PC-9 (cell line): ENCODE measurements at places on chromosomes 5 and 9. TPM values are rescaled to one million over a fixed set of nuclear protein-coding genes. Genes with fewer than 3 reads are reported as not detected.
A peak's percentile ranks its signal among the peaks of the same experiment; 100 is the strongest.

DNA sequence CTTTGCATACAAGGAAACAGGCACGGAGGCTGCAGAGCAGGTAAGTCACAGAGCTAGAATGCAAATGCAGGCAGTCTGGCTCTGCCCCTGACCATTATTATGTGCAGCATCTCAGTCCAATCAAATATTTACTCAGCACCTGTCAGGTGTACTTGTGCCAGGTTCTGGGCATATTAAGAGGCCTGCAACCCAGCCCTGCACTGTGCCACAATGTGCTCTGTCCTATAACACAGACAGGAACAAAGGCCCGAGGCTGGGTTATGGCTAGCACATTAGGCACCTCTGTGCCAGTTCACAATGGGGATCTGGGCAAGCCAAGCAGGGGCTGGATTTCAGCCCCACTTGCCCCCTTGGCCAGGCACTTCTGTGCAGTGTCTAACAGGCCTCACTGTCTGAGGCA is 14.0 kb downstream of the ARL15 start:
- no peaks in the 10 kb centered on the region for H3K27me3 ChIP-seq
- DNase-seq = no peak
- no peaks in the 10 kb centered on the region for H3K4me1 ChIP-seq
- H3K4me3 ChIP-seq = no peak overlapping the region
- H3K27ac ChIP-seq = no peak overlapping the region

DNA sequence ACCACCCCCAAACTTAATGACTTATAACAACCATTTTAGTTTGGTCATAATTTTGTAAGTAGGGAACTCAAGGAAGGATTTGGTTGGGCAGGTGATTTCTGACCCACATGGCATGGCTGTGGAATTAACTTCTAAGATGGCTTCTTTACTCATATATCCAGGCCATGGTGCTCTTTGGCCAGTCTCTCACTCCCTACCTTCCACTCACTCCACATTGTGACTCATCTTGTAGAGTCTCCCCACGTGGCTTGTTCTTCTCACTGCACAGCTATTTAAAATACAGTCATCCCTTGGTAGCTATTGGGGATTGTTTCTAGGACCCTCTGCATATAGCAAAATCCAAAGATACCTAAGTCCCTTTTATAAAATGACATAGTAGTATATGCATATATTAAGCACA is 76.6 kb upstream of the MAST4 start:
- no peaks in the 10 kb centered on the region for H3K36me3 ChIP-seq
- no peak overlapping the region for H3K27ac ChIP-seq
- H3K27me3 ChIP-seq = no peaks in the 10 kb centered on the region
- no peaks in the 10 kb centered on the region for H3K4me1 ChIP-seq
- no peak overlapping the region for H3K4me3 ChIP-seq

DNA sequence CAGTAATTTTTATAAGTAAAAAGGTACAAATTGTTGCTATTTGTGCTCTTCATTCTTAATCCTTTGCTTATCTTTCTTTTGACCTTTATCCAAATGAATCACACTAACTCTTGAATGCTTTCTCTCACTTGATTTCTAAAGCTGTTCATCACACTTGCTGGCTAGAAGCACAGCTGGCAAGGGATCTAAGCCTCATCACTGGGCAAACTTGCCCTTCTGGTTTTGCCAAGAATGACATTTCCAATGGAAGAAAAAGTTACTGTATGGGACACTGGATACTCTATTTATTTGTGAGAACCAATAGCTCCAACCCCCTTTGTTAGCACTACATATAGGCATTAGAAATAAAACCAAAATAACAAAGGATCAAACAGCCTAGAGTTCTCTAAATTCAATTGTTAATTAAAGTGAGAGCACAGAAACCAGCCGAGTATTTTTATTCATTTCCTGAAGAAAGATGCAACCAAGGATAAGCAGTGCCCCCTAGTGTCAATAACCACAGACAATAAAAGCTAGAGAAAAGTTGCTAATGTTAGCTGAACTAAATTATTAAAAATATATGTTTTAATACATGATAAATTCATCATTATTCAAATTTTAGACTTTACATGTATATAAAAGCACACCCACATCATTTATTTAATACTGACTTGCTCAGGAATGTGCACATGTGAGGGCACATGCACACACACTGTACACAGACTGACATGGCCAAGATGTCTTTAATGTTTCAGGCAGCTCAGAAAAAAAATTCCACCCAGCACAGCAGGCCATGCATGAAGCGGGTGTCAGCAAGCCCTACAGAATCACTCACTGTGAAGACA is 59.8 kb upstream of the POU5F2 start:
- H3K27ac ChIP-seq = peak overlapping the region; percentile 61
- DNase-seq = peak; percentile 90
- H3K4me1 ChIP-seq = peaks cover 18% of the 10 kb centered on the region
- no peaks in the 10 kb centered on the region for H3K27me3 ChIP-seq
- no peaks in the 10 kb centered on the region for H3K36me3 ChIP-seq

GRCh38 chr5:16413166-16413860 is 52.3 kb downstream of the ZNF622 start:
- no peaks in the 10 kb centered on the region for H3K36me3 ChIP-seq
- H3K27me3 ChIP-seq = peaks cover 17% of the 10 kb centered on the region
- DNase-seq = no peak
- H3K4me3 ChIP-seq = no peak overlapping the region
- no peaks in the 10 kb centered on the region for H3K4me1 ChIP-seq

DNA sequence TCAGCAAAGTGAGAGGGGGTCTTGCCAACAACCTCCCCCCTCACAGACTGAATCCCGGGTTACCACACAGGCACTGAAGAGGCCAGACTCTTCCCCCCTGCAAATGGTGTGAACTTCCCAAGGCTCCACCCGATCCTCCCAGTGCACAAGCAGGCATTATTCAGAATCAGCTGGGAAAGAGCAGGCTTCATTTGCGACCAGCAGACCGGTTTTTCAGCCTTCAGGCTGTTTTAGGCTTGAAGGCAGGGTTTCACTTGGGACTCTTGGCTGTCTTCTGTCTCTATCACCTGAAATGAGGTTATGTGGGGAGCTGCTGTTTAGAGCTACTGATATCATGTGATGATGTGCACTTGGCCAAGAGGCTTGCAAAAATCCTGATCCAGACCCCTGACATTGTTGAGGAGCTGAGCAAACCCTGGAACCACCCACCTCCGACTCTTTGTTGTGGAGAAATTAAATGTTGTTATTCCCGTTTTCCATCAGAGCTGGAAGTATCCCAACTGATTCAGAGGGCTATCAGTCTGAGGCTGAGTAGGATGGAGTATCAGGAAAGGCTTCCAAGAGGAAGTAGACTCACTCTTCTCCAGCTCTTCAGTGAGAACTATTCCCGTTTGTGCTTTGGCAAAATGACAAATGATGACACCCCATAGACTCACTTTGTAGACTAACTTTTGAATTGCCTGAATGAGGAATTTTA is 63.3 kb upstream of the ZFR start:
- no peaks in the 10 kb centered on the region for H3K36me3 ChIP-seq
- H3K4me3 ChIP-seq = no peak overlapping the region
- H3K27me3 ChIP-seq = peaks cover 75% of the 10 kb centered on the region
- no peak overlapping the region for H3K27ac ChIP-seq
- no peaks in the 10 kb centered on the region for H3K4me1 ChIP-seq

GRCh38 chr5:158375531-158375930 is 516.6 kb upstream of the CLINT1 start:
- no peaks in the 10 kb centered on the region for H3K36me3 ChIP-seq
- H3K27me3 ChIP-seq = no peaks in the 10 kb centered on the region

GRCh38 chr5:55668356-55668755 is 43.8 kb downstream of the SLC38A9 start:
- H3K4me1 ChIP-seq = peaks cover 16% of the 10 kb centered on the region
- H3K4me3 ChIP-seq = no peak overlapping the region
- DNase-seq = peak; percentile 89
- H3K27me3 ChIP-seq = no peaks in the 10 kb centered on the region

- H3K4me1 ChIP-seq = no peaks in the 10 kb centered on the region
- no peaks in the 10 kb centered on the region for H3K36me3 ChIP-seq
- no peak overlapping the region for H3K27ac ChIP-seq
- DNase-seq = no peak
- H3K27me3 ChIP-seq = peaks cover 10% of the 10 kb centered on the region; the same call in 1 of the 2 replicates
Observed at GRCh38 chr5:170315154-170315553, 17.6 kb upstream of the LCP2 start.

GRCh38 chr9:92711844-92712243 is 41.9 kb upstream of the IPPK start:
- peaks cover 6% of the 10 kb centered on the region; the same call in 1 of the 2 replicates for H3K36me3 ChIP-seq
- no peak overlapping the region for H3K4me3 ChIP-seq
- no peaks in the 10 kb centered on the region for H3K27me3 ChIP-seq
- DNase-seq = no peak

DNA sequence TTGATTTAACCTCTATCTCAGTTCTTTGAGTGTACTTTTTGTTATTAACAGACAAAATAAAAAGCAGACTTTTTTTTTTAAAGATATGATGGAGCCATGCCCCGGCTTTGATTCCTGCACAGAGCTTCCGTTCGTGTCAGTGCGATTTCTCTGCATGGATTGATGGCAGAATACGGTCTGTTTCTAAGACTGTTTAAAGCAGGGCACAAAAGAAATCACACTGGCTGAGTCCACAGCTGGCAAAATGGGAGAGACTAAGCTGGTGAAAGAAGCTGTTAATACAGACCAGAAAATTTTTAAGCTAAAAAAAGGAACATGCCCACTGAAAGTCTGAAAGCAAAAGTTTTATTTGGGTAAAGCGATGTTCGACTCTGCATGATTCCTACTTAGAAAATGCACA is 501.4 kb upstream of the WWC1 start:
- no peak overlapping the region for H3K27ac ChIP-seq
- no peaks in the 10 kb centered on the region for H3K36me3 ChIP-seq
- no peak for DNase-seq
- no peak overlapping the region for H3K4me3 ChIP-seq
- no peaks in the 10 kb centered on the region for H3K4me1 ChIP-seq

- no peaks in the 10 kb centered on the region for H3K36me3 ChIP-seq
- no peak overlapping the region for H3K4me3 ChIP-seq
- no peaks in the 10 kb centered on the region for H3K27me3 ChIP-seq
- no peak overlapping the region for H3K27ac ChIP-seq
- no peak for DNase-seq
Observed at GRCh38 chr9:82791692-82792091, 271.2 kb downstream of the RASEF start.

DNA sequence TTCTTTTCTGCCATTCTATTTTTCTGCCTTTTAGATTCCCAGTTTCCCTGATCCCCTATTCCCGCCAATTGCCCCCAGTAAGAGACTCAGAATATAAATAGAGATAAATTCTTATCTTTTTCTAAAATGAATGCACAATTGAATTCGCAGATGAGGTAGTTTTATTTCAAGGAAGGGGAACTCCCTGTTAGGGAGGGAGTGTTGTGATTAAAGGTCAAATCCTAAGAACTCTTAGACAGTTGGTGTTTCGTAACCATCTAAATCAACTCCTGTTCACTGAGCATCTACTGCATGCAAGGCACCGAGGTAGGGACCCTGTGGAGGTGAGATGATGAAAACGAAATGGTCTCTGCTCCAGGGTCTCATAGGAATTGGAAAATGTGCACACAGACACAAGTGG is 7.7 kb upstream of the MAP3K1 start:
- H3K27ac ChIP-seq = no peak overlapping the region
- no peak overlapping the region for H3K4me3 ChIP-seq
- no peaks in the 10 kb centered on the region for H3K27me3 ChIP-seq
- 0 out of 2 replicates have a peak, but pooled peaks cover 10% of the 10 kb centered on the region for H3K4me1 ChIP-seq
- H3K36me3 ChIP-seq = no peaks in the 10 kb centered on the region

DNA sequence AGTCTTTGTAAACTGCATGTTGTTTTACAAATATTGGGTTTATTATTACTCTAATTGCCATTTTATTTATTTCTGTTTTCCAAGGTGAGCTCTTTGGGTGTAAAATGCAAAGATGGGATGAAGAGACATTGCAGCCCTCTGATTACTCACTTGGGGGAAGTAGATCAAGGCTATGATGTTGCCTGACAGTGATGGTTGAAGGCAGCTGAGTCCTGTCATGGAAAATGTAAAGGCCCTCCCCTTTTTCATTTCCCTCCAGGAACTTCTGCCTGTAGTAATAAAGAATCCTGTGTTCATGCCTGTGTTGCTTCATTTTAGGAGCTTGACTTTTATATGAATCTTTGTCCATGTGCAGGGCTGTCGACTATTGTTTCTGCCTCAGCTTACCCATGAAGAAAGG is 605.4 kb upstream of the CLINT1 start:
- H3K4me1 ChIP-seq = no peaks in the 10 kb centered on the region
- H3K36me3 ChIP-seq = no peaks in the 10 kb centered on the region
- H3K27ac ChIP-seq = no peak overlapping the region
- no peak for DNase-seq

GRCh38 chr9:128280084-128280622 is 4.1 kb downstream of the SWI5 start:
- DNase-seq = no peak
- peaks cover 7% of the 10 kb centered on the region; the same call in 1 of the 2 replicates for H3K4me1 ChIP-seq
- no peak overlapping the region for H3K4me3 ChIP-seq

DNA sequence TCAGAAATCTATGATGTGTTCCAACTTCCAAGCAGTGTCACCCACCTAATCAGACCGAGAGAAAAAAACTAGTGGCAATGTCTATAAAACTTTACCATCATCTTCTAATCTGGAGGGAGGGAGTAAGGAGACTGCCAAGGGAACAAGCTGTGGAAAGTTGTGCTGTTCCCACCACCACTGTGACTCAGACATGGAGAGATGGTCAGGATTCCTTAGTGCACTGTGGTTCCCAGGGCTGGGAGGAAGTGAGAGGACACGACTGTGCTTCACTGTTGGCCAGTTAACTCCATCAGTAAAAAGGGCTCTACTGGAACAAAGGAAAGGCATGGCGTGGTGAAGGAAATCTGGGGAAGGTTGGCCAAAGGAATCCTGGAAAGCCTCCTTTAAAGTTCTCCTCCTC is 18.8 kb downstream of the TICAM2 start:
- no peak overlapping the region for H3K27ac ChIP-seq
- DNase-seq = no peak
- peaks cover 15% of the 10 kb centered on the region; the same call in 1 of the 2 replicates for H3K4me1 ChIP-seq

- no peak overlapping the region for H3K4me3 ChIP-seq
- H3K27me3 ChIP-seq = peaks cover 95% of the 10 kb centered on the region
- H3K4me1 ChIP-seq = no peaks in the 10 kb centered on the region
- no peak for DNase-seq
- H3K36me3 ChIP-seq = no peaks in the 10 kb centered on the region
Observed at GRCh38 chr9:132150256-132150655, 11.6 kb upstream of the NTNG2 start.

DNA sequence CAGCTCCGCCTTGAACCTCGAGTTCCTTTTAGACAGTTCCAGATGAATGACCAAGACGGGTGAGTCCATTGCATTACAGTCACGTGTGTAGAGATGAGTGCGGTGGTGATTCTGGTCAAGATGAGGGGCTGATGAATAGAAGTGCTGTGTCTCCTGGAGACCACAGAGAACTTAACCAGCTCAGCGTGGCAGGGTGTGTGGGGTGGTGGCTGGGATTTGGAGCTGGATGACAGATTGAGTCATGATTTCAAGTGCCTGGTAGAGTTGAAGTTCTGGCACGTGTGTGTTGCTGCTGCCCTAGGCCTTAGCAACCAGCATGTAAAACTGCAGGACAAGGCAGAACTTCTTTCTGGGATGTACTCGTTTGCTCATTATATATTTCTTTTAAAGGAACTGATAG is 53.3 kb downstream of the PRRC2B start:
- H3K4me3 ChIP-seq = no peak overlapping the region
- peaks cover 52% of the 10 kb centered on the region for H3K36me3 ChIP-seq
- H3K27me3 ChIP-seq = no peaks in the 10 kb centered on the region
- no peak overlapping the region for H3K27ac ChIP-seq

- H3K27ac ChIP-seq = no peak overlapping the region
- peak overlapping the region; percentile 45; the same call in 1 of the 2 replicates for H3K4me3 ChIP-seq
- peaks cover 12% of the 10 kb centered on the region; the same call in 1 of the 2 replicates for H3K4me1 ChIP-seq
- no peaks in the 10 kb centered on the region for H3K36me3 ChIP-seq
Observed at GRCh38 chr9:95515272-95516113, 1.3 kb downstream of the PTCH1 start.

Gene EPB41L4A
- total RNA-seq = 9.4 and 13.4 TPM in 2 replicates

Gene EDIL3
- 6.7 and 7.2 TPM in 2 replicates for total RNA-seq

Gene INSL4
- total RNA-seq = not detected in 2 replicates

Gene C5
- 11.5 and 13.0 TPM in 2 replicates for total RNA-seq

Gene CCDC192
- total RNA-seq = not detected in 2 replicates

Gene NR6A1
- 13.0 TPM in 2 replicates for total RNA-seq

Gene MYOT
- total RNA-seq = not detected in 2 replicates

Gene GLDC
- 0.53 and 1.5 TPM in 2 replicates for total RNA-seq
